ENCODE measurements at places on chromosomes 1 and 21.

GRCh38 chr1:161192476-161193465 lies 6.1 kb downstream of the ADAMTS4 start:
- peak overlapping the region; percentile 83 for H3K27ac ChIP-seq
- peaks cover 20% of the 10 kb centered on the region for H3K4me1 ChIP-seq
- H3K4me3 ChIP-seq = no peak overlapping the region

GRCh38 chr1:42983693-42984092 lies 25.0 kb upstream of the SLC2A1 start:
- no peak for DNase-seq
- no peaks in the 10 kb centered on the region for H3K36me3 ChIP-seq
- H3K27ac ChIP-seq = no peak overlapping the region
- H3K4me3 ChIP-seq = no peak overlapping the region
- H3K4me1 ChIP-seq = no peaks in the 10 kb centered on the region
- no peaks in the 10 kb centered on the region for H3K27me3 ChIP-seq

DNA sequence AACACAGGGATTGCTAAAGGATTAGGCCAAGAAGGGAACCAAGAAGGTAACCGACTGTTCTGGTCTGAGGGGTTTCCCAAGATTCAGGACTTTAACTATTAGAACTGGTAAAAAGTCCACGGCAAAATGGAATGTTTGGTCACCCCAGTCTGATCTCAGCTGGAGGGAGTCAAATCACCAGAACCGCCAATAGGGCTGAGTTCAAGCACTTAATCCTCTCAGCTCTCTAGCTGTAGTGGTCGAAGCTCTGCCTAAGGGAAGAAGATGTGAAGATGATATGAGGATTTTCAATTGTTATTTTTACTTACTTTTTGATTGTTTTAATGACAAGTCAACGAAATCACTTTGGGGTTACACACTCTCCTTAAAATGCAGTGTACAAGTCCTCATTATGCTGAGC lies 29.1 kb downstream of the F5 start:
- H3K27me3 ChIP-seq = no peaks in the 10 kb centered on the region
- no peak overlapping the region for H3K27ac ChIP-seq
- no peak overlapping the region for H3K4me3 ChIP-seq
- peaks cover 3% of the 10 kb centered on the region for H3K36me3 ChIP-seq
- peaks cover 4% of the 10 kb centered on the region for H3K4me1 ChIP-seq

DNA sequence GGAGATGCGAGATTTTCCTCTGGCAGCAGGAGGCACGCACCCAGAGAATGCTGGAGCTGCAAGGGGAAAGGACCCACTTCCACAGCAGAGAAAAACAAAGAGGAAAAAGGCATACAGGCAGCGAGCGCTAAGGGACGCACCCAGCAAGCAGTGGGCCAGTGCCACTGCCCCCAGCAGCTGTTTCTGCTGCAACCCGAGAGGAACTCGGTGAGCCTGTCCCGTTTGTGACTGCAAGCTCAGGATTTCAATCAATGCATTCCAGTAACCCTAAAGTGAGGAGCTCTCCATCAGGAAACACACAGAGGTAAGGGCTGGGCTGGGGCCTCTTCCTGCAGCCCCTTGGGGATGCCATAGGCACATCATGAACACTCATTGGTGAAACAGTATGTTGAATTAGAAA lies 58.7 kb downstream of the ACP6 start:
- no peak overlapping the region for H3K27ac ChIP-seq
- no peaks in the 10 kb centered on the region for H3K27me3 ChIP-seq
- H3K36me3 ChIP-seq = peaks cover 45% of the 10 kb centered on the region
- peaks cover 10% of the 10 kb centered on the region for H3K4me1 ChIP-seq

DNA sequence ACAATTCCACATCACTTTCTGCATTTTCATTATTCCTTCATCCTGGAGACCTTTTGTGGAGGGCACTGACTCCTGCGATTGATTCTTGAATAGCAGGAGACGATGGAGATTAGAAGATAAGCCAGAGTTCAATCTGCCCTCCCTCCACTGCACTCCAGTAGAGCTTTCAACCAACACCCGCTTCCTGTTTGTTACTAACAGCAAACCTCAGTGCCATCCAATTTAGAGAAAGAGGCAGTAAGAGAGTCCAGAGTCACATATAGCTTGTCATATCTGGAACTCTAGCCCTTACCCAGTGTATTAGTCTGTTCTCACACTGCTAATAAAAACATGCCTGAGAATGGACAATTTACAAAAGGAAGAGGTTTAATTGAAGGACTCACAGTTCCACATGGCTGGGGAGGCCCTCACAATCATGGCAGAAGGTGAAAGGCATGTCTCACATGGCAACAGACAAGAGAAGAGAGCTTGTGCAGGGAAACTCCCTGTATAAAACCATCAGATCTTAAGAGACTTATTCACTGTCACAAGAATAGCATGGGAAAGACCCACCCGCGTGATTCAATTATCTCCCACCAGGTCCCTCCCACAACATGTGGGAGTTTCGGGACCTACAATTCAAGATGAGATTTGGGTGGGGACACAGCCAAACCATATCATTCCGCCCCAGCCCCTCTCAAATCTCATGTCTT lies 55.9 kb downstream of the PCBP3 start:
- peaks cover 2% of the 10 kb centered on the region for H3K36me3 ChIP-seq
- H3K4me3 ChIP-seq = peak overlapping the region; percentile 44
- DNase-seq = no peak

DNA sequence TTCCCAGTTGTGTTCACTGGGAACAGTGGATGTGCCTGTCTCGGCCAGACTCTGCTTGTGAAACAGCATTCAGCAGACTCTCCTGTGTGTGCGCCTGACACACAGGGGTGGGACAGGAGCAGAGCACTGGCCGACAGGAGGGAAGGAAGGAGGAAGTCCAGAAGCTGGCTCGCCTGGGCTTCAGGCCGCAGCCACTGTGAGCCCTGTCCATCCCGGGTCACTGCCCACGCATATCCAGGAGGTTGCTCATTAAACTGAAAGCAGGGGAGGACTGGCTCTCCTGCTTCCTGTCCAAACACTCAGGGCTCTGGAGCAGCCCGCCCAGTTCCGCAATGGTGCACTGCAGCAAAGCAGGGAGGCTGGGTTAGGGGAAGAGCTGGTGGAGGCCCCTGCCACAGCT lies 218.7 kb upstream of the VAMP3 start:
- H3K36me3 ChIP-seq = no peaks in the 10 kb centered on the region
- H3K27ac ChIP-seq = no peak overlapping the region
- no peak overlapping the region for H3K4me3 ChIP-seq
- DNase-seq = no peak

- peaks cover 24% of the 10 kb centered on the region for H3K4me1 ChIP-seq
- no peak overlapping the region for H3K4me3 ChIP-seq
- no peak for DNase-seq
- no peak overlapping the region for H3K27ac ChIP-seq
- H3K36me3 ChIP-seq = no peaks in the 10 kb centered on the region
These were observed 106.6 kb downstream of the NR5A2 start for GRCh38 chr1:200134116-200134515.

GRCh38 chr21:45598109-45598508 lies 45.4 kb upstream of the PCBP3 start:
- H3K4me1 ChIP-seq = peaks cover 13% of the 10 kb centered on the region
- no peaks in the 10 kb centered on the region for H3K36me3 ChIP-seq
- H3K27me3 ChIP-seq = no peaks in the 10 kb centered on the region
- DNase-seq = no peak

GRCh38 chr1:9153152-9153551 lies 24.2 kb upstream of the GPR157 start:
- H3K27me3 ChIP-seq = no peaks in the 10 kb centered on the region
- no peaks in the 10 kb centered on the region for H3K4me1 ChIP-seq
- no peak overlapping the region for H3K27ac ChIP-seq
- no peak for DNase-seq
- no peak overlapping the region for H3K4me3 ChIP-seq
- H3K36me3 ChIP-seq = peaks cover 3% of the 10 kb centered on the region

- no peaks in the 10 kb centered on the region for H3K36me3 ChIP-seq
- no peak overlapping the region for H3K27ac ChIP-seq
- DNase-seq = no peak
- peaks cover 3% of the 10 kb centered on the region for H3K27me3 ChIP-seq
- H3K4me1 ChIP-seq = peaks cover 13% of the 10 kb centered on the region
These were observed 15.2 kb downstream of the PLA2G2F start for GRCh38 chr1:20154301-20154831.

DNA sequence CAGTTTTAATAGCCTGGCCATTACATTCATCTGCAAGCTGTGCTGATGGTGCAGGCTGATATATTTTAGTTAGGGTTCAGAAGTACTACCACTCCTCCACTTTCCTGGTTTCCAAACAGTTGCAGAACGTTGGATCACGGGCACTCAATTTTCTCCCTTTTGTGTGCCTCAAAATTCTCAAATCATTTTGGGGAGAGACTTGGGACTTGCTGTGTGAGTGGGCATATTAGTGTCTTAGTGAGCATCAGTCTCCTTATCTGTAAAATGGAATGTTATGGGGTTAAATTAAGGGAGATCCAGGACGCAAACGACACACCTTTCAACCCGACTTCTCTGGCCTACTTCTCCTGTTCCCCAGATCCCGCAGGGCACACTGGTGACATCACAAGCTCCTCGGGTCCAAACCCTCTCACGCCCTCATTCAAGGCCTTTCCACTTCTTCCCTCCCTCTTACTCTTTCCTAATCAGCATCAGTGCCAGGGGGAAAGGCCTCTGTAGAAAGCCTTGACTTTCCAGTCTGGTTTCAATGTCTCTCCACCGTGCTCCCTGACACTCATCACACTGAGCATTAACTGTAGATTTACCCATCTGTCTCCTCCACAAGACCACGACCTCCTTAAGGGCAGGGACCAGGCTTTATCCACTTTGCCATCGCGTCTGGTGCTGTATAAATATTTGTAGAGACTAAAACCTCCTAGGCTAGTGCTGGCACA lies 1.2 kb downstream of the PIGP start:
- DNase-seq = no peak
- peak overlapping the region; percentile 92 for H3K27ac ChIP-seq
- peaks cover 25% of the 10 kb centered on the region for H3K36me3 ChIP-seq
- H3K4me1 ChIP-seq = peaks cover 36% of the 10 kb centered on the region

DNA sequence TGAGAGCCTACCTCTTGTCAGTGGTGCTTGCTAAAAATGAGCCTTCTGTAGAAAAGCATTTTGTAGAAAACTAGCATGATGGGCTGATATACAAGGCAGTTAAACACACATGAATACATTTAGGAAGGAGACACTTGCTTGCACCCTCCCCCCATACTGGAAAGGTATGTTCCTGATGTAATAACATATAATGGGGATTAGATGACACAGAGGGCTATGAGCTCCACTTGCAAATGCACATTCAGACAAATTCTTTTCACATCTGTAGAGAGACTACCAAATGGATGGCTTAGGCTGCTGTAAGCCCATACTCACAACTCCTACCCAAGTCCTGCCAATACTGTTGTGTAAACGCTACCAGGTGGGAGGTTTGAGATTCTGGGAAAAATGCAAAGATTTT lies 634.0 kb downstream of the SMYD3 start:
- H3K36me3 ChIP-seq = no peaks in the 10 kb centered on the region
- no peaks in the 10 kb centered on the region for H3K27me3 ChIP-seq
- no peak overlapping the region for H3K27ac ChIP-seq

DNA sequence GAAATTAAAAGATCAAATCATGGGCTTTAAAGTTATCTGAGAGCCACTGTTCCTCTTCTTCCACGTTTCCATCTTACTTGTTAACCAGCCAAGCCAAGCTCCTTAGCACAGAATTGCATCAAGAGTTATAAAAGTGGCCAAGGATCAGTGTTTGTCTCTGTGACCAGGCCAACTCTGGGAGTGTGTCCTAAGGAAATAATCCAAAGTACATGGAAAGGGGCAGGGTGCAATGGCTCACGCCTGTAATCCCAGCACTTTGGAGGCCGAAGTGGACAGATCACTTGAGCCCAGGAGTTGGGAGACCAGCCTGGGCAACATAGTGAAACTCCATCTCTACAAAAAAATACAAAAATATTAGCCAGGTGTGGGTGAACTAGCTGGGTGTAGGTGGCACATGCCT lies 10.0 kb upstream of the MPZL1 start:
- no peak for DNase-seq
- H3K4me3 ChIP-seq = no peak overlapping the region
- H3K27me3 ChIP-seq = peaks cover 16% of the 10 kb centered on the region
- H3K27ac ChIP-seq = no peak overlapping the region

GRCh38 chr1:17502326-17502778 lies 37.1 kb upstream of the ARHGEF10L start:
- no peak overlapping the region for H3K4me3 ChIP-seq
- DNase-seq = peak; percentile 43
- H3K27me3 ChIP-seq = no peaks in the 10 kb centered on the region
- H3K4me1 ChIP-seq = no peaks in the 10 kb centered on the region
- no peak overlapping the region for H3K27ac ChIP-seq
- no peaks in the 10 kb centered on the region for H3K36me3 ChIP-seq

DNA sequence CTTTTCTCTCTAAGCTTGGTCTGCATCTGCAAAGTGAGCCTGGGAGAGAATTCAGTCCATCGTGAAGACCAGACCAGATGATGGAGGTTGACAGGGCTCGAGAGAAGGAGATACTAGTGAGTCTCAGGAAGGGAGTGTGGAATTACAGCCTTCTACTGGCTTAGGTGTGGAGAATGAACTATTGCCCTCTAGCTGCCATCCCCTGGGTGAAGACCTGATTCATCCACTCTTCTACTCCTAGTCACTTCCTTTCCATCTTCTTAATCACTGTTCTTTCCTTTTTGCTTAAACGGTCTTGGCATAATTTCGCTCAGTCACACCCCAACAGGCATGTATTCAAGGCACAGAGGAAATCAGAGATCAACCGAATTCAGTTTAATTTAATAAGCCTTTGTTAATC lies 34.0 kb upstream of the HSD17B7 start:
- no peak overlapping the region for H3K4me3 ChIP-seq
- no peak for DNase-seq
- H3K27me3 ChIP-seq = no peaks in the 10 kb centered on the region
- no peak overlapping the region for H3K27ac ChIP-seq
- H3K36me3 ChIP-seq = no peaks in the 10 kb centered on the region

- H3K27me3 ChIP-seq = peaks cover 3% of the 10 kb centered on the region
- no peaks in the 10 kb centered on the region for H3K4me1 ChIP-seq
- no peak for DNase-seq
These were observed 2.0 kb downstream of the CAPN9 start for GRCh38 chr1:230749150-230749549.

- H3K27ac ChIP-seq = no peak overlapping the region
- no peaks in the 10 kb centered on the region for H3K36me3 ChIP-seq
- peaks cover 2% of the 10 kb centered on the region for H3K4me1 ChIP-seq
- no peak overlapping the region for H3K4me3 ChIP-seq
These were observed 44.5 kb downstream of the SLC22A15 start for GRCh38 chr1:116020668-116021272.

DNA sequence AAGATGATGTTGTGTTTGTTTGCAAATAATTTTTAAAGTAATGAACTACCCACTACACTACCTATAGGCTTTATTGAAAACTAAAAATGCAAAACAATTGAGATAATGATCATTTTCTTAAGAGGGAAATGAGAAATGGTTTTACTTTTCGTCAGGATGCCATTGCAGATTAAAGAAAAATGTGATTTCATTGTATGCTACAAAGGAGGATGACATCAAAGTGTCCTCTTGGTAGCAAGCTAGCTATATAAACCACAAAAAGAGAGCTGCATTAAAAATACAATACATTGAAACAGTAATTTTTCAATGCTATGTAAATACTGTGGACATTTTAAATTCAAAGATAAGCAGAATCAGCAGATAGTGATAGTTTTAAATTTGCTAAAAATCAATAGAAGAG lies 87.5 kb upstream of the DPYD start:
- no peak overlapping the region for H3K4me3 ChIP-seq
- H3K4me1 ChIP-seq = peaks cover 6% of the 10 kb centered on the region
- H3K27me3 ChIP-seq = peaks cover 25% of the 10 kb centered on the region
- H3K36me3 ChIP-seq = no peaks in the 10 kb centered on the region

All from T-helper 2 cell treated with Interferon-gamma antibody and Interleukin-4, amounts not matched to agents 5 μg/mL and 100 μg/mL, for 36 hours (primary cell).